Stimulated activated CD4-positive, alpha-beta T cell treated with anti-CD3 and anti-CD28 coated beads, TNF-alpha, amount 100 ng/mL, for 24 hours (primary cell): ENCODE measurements at places on chromosomes 4 and X.

GRCh38 chr4:107654694-107655093 is 65.3 kb downstream of the PAPSS1 start:
- DNase-seq, result no peak

DNA sequence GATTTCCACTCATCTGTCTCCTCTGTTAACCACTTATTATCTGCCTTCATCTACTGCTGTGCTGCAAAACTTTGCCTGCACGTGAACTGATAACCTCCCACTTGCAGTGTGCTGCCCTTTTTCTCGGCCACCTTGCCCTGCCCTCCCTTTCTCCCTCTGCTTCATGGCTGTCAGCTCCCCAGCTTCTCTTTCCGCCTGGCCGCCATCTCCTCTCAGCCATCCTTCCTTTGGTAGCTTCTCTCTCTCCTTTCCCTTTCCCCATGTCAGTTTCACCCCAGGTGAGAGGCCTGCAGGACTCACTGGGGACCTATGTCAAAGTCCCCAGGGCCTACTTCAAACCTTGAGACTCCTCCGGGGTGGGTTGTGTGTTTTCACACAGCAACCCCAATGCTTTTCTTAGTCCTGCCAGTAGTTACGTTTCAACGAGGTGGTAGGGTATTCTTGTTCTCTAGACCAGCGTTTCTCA is 6.6 kb downstream of the MSL3 start:
- DNase-seq, result no peak

- no peak for DNase-seq
Observed at GRCh38 chrX:136199365-136199764, 51.8 kb downstream of the MAP7D3 start.

DNA sequence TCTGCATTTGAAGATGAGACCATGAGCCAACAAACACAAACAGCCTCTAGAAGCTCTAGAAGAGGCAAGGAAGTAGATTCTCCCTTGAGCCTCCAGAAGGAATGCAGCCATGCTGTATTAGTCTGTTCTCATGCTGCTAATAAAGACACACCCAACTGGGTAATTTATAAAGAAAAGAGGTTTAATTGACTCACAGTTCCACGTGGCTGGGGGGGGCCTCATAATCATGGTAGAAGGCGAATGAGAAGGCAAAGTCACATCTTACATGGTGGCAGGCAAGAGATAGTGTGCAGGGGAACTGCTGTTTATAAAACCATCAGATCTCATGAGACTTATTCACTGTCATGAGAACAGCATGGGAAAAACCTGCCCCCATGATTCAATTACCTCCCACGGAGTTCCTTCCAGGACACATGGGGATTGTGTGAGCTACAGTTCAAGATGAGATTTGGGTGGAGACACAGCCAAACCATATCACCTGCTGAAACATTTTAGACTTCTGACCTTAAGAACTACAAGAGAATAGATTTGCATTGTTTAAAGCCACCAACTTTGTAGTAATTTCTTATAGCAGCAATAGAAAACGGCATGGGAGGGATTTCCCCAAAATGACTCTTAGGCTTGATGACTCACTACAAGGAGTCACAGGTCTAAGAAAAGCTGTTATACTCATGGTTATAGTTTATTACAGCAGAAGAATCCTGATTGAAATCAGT is 284.4 kb upstream of the SFRP2 start:
- no peak for DNase-seq

DNA sequence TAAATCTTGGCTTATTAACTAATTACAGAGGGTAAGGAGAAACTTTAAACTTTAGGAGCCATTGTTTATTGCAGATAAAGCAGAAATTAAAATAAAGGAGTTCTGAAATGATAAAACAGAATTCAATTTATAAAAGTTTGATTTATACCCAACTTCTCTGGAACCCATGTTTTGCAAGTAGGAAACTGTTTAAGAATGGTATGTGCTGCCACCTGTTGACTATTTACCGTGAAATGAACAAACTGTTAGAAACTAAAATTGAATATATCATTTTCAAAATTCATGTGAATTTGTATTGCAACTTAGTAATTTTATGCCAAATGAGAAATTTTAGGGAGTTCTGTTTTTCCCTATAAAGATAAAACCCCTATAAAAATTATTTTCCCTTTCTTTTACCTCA is 11.0 kb upstream of the TBC1D8B start:
- no peak for DNase-seq

DNA sequence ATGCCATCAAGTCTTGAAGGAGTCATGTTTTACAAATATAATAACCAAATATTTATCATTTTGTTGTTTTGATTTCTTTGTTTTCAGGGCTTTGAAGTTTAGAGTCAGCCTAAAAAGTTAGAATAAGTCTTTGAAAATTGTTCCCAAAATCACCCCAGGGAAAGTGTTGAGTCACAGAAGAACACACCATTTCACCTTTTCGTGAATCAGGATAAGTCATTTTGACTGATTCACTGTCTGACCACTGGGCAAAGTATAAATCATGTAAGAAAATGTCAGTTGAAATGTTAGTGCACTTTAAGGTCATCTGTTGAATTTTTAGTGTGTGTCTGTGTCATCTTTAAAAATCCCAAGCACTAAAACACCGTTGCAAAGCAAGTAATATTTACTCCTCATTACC is 1320.1 kb downstream of the RPA4 start:
- DNase-seq, result no peak

- DNase-seq, result no peak
Observed at GRCh38 chr4:139900964-139901376, 235.4 kb downstream of the MGST2 start.

DNA sequence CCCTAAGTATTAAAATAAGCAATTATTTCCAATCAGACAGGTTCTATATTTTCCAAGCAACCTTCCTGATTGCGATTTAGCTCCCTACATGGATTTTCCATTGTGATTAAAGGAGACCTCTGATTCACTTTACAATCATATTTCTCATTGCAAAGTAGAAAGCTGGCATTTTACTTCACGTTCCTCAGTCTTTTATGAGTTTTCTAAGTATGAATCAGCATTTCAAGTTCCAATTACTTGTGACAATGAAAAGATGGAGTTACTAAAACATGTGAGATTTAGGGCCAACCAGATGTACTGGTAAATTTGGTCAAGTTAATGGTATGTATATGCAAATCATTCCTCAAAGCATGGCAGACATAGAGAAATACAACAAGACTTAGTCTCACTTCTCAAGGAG is 206.2 kb downstream of the KCNIP4 start:
- DNase-seq, result no peak

GRCh38 chr4:24226023-24226422 is 336.2 kb upstream of the PPARGC1A start:
- no peak for DNase-seq

- DNase-seq, result no peak
Observed at GRCh38 chr4:686413-687040, 2.4 kb downstream of the SLC49A3 start.

GRCh38 chr4:186946682-186947294 is 223.1 kb upstream of the FAT1 start:
- DNase-seq, result no peak

GRCh38 chr4:144411119-144411518 is 234.8 kb upstream of the HHIP start:
- DNase-seq, result no peak

DNA sequence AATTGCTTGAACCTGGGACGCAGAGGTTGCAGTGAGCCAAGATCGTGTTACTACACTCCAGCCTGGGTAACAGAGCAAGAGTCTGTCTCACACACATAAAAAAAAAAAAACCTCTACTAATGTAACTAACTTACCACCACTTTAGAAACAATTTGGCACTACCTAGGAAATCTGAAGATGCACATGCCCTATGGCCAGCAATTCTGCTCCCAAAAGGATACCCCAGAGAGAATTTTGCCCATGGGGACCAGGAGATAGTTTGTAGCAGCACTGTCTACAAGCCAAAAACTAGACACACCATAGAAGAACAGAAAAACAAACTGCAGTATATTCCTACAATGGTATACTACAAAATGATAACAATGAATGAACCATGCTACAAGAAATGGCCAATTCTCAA is 37.5 kb downstream of the USP46 start:
- no peak for DNase-seq

GRCh38 chr4:110132816-110133719 is 65.3 kb downstream of the ELOVL6 start:
- DNase-seq, result no peak

DNA sequence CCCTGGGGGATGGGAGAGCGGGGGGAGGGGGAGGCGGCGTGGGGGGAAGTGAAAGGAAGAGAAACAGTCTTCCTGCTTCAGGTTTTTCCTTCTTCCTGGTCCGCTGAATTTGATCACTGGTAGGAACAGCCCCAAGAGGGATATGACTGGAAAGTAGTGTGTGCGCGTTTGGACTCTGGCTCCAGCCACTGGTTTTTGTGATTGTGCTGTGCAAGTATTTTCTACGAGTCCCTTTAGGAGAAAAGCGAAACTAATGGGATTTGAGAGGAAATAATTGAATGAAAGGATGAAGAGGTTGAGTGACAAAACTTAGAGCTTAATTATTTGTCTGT is 836 bp downstream of the PRRG1 start:
- no peak for DNase-seq

DNA sequence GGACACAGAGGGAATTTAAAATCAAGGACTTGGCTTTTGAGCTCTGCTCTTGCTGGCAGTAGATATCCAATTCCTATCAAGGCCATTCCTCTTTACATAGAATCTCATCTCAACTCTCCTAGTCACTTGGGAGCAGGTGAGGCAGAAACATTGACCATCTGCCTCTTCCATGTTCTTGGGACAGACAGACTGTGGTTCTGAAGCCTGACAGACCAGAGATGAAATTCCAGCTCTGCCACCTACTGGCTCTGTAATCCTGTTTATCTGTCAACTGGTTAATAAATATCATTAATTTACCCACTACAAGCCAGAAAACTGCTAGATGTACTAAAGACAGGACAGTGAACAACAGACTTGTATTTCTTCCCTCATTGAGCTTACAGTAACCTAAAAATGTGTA is 300.8 kb downstream of the ADGRL3 start:
- no peak for DNase-seq

DNA sequence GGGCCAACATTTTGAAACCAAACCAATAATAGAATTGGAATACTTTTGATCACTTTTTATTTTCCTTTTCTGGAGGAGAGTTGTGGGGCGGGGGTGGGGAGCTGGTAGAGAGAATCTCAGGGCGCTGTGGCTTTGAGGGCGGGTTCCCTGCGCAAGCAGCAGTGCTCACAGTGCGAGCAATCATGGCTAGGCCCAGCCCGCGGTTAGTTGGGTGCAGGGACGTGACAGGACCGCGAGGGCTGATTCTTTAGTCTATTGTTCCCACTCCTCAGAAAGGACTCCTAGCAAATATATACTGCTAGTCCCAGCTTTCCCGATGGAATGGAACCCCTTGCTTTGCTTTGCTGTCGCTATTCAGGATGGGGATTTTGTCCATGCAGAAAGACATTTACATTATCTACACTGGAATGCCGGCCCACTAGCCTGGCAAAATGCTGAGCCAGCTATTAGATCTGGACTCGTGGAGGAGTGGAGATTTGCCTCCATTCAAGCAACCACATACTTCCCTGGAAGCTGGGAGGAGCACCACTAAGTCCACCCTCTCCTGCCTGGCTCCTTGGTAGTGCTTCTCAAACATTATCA is 23.9 kb upstream of the APLN start:
- peak; percentile 32 for DNase-seq
